Heart right ventricle (tissue), 16 donors: ENCODE measurements at places on chromosomes 11 and 22. TPM values are rescaled to one million over a fixed set of nuclear protein-coding genes. Genes with fewer than 3 reads are reported as not detected.
A peak's percentile ranks its signal among the peaks of the same experiment; 100 is the strongest.

The PLEKHB1 gene
- 0.71 TPM for polyA plus RNA-seq

The KRTAP5-7 gene
- 0.01 TPM for polyA plus RNA-seq

DNA sequence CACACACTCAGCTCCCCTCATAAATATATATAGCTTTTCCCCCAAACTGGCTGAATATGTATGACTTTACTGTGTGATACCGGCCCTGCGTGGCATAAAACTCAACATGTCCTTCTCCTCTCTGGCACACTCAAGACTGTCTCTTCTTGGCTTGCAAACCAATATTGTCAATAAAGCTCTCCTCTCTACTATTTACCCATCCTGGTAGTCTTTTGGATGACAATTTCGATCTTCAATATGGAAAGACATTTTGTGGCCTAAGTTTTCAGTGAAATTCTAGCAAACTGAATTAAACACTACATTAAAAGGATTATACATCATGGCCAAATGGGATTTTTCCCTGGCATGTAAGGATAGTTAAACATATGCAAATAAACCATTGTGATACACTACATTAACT, 1255.9 kb downstream of the JRKL start:
- no peaks in the 10 kb centered on the region for H3K4me1 ChIP-seq
- no peak overlapping the region for H3K27ac ChIP-seq
- H3K4me3 ChIP-seq, result no peak overlapping the region
- DNase-seq, result no peak
- no peaks in the 10 kb centered on the region for H3K27me3 ChIP-seq

DNA sequence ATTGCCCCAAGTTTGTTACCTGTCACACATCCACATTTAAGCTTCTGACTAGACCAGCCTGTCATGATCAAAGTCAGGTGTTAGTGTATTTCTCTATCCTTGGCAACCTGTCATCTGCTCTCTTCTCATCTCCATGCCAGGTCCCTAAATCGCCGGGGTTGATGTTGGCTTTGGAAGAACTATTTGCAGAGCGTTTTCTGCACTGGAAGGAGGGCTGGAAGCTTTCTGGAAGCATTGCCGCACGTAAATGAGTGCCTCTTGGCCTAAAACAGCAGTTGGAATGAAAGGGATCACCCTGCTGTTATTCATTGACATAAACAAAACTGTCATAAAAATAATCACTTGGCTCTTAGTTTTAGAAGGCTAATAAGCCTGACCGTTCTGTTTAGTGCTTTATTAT, 1.4 kb downstream of the TTC12 start:
- DNase-seq, result no peak
- H3K4me1 ChIP-seq, result peaks cover 9% of the 10 kb centered on the region
- H3K36me3 ChIP-seq, result no peaks in the 10 kb centered on the region
- H3K4me3 ChIP-seq, result no peak overlapping the region
- H3K27me3 ChIP-seq, result no peaks in the 10 kb centered on the region

DNA sequence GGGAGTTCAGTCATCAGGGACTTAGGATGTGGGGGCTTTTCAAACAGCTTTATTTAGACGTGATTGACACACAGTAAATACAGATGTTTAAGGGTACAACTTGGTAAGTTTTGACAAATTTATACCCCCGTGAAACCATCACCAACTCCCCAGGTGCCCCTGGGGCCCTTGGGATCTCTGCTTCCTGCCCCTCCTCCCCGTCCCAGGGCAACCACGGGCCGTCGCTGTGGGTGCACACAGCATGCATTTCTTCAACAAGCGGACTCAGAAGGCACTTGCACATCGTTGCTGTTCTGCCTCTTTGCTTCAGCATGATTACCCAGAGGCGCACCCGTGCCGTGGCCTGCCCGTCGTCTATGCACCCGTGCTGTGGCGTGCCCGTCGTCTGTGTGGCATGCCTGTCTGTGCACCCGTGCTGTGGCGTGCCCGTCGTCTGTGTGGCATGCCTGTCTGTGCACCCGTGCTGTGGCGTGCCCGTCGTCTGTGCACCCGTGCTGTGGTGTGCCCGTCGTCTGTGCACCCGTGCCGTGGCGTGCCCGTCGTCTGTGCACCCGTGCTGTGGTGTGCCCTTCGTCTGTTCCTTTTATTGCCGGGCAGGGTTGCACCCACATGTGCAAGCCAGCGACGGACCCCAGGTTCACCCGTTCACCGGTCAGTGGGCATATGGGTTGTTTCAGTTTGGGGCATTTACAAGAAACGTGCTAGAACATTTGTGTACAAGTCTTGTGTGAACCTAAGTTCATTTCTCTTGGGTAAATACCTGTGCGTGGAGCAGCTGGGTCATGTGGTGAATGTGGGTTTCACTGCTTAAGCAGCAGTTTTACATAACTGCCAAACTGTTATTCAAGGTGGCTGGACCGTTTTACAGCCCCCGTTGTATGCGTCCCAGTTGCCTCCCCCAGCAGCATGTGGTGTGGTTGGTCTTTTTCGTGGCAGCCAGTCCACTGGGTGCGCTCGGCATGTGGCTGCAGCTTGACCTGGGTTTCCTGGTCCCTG, 8.3 kb downstream of the CD81 start:
- no peaks in the 10 kb centered on the region for H3K27me3 ChIP-seq
- H3K4me3 ChIP-seq, result no peak overlapping the region
- no peak overlapping the region for H3K27ac ChIP-seq
- no peaks in the 10 kb centered on the region for H3K36me3 ChIP-seq
- DNase-seq, result peak; percentile 15

The TTC28 gene
- 2.1 TPM for polyA plus RNA-seq

- H3K27ac ChIP-seq, result no peak overlapping the region
- peaks cover 7% of the 10 kb centered on the region for H3K27me3 ChIP-seq
- H3K36me3 ChIP-seq, result no peaks in the 10 kb centered on the region
- H3K4me3 ChIP-seq, result no peak overlapping the region
- no peaks in the 10 kb centered on the region for H3K4me1 ChIP-seq
Observed at GRCh38 chr11:4522752-4523151, 22.2 kb upstream of the OR52M1 start.

The RAG1 gene
- 0.26 TPM for polyA plus RNA-seq
